Amniotic epithelial cell (primary cell): ENCODE measurements at places on chromosomes 5 and 9.
A peak's percentile ranks its signal among the peaks of the same experiment; 100 is the strongest.

GRCh38 chr5:158759283-158759682 is 340.4 kb downstream of the EBF1 start:
- no peak for DNase-seq

DNA sequence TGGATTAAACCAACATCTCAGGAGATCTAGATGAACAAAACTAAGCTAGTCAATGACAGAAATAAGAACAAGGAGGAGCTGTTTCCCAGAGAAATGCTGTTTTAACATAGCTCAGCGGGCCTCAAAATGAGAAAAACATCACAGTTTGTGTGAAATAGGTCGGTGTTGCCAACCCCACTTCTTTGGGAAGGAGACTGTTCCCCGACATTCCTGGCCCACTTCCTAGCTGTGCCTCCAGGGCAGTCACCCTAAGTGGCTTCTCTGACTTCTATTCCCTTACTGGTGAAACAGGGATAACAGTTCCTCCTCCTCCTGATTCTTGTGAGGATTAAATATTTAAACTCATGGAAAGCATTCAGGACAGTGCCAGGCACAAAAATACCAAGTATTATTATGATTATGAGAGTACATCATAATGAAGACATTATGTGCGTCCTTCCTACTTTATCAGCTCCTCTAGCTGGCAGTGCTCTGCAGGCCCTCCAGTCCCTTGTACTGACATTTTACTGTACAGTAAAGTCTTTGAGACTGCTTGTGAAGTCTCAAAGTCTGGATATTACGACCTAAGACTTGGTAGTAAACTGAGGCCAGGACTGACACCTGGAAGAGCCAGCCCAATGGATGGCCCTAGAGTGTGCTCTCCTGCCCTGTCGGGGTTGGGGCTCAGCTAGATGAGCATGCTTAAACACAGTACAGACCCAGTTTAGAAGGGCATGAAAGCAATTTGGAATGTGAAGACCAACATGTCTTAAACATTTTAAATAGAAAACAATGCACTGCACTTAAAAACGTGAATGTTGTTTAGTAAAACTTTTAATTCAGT is 7.3 kb downstream of the ISCA1 start:
- DNase-seq, result no peak

- DNase-seq, result no peak
Observed at GRCh38 chr5:10505517-10506095, 58.3 kb upstream of the ANKRD33B start.

DNA sequence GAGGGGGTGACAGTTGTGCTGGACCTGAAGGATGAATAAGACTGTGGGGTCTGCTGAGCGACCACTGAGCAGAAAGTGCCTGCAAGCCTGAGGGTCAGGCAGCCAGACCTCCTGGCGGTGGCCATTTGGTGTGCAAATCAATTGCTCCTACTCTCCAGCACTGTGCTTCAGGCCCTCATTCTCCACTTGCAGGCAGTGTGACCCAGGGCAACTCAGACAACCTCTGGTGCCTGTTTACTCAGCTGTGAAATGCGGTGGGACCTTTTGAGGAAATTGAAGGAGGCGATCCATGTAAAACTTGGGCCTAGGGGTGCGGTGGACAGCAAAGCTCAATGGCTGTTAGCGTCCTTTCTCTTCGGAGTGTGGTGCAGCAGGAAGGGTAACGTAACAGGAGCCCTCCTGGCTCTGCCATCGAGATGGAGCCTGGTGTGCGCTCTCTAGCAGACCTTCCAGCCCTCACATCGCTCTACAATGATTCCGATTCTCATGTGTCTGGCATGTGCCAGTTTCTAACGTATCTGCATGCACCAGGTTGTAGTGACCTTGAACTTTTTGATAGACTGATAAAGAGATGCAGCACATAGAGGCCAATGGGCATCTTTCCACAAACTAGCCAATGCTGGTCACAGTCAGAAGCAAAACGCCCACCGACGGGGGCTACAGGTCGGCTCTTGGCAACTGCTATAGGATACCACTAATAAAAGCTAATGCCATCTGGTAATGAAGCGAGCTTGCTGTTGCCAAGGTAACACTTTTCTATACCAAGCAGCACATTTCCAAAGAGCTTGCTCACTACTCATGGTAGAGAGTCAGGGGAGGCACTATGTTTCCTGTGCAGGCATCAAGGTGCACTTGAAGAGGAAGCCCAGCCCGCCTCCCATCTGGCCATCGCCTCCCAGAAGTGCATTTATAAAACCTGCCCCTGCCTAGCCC is 159.7 kb upstream of the RAPGEF1 start:
- DNase-seq, result no peak

DNA sequence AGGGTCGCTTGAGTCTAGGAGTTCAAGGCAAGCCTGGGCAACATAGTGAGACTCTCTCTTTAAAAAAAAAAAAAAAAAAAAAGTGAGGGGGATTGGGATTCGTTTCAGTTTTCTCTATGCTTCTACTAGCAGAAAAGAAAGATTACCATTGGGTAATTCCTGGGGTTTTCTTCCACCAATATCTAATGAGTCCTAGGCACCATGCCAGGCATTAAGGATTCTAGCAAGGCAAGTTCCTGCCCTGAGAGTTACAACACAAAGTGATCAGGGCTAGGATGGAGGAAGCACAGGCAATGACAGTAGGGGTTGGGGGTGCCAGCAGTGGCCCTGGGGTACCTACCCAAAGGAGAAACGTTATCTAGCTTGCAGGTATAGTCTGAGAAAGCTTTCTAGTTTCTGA is 90.8 kb downstream of the PCDH1 start:
- peak; percentile 16 for DNase-seq

GRCh38 chr9:134167530-134167931 is 3.2 kb upstream of the RNU6ATAC start:
- no peak for DNase-seq

GRCh38 chr9:134443174-134444037 is 117.2 kb downstream of the RXRA start:
- peak; percentile 86 for DNase-seq

DNA sequence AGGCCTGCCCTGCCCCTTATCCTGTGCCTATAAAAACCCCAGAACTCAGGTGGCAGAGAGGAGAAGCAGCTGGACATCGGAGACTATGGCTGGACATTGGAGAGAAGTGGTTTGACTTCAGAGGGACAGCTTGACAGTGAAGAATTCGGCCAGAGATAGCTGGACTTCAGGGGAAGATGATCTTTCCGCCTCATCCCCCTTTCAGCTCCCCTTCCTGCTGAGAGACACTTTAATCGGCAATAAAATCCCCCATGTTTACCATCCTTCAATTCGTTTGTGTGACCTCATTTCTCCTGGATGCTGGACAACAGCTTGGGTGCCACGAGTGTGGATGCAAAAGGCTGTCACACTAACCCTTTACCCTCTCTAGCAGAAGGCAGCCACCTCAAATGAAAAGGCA is 134.1 kb upstream of the TUT7 start:
- DNase-seq, result no peak

DNA sequence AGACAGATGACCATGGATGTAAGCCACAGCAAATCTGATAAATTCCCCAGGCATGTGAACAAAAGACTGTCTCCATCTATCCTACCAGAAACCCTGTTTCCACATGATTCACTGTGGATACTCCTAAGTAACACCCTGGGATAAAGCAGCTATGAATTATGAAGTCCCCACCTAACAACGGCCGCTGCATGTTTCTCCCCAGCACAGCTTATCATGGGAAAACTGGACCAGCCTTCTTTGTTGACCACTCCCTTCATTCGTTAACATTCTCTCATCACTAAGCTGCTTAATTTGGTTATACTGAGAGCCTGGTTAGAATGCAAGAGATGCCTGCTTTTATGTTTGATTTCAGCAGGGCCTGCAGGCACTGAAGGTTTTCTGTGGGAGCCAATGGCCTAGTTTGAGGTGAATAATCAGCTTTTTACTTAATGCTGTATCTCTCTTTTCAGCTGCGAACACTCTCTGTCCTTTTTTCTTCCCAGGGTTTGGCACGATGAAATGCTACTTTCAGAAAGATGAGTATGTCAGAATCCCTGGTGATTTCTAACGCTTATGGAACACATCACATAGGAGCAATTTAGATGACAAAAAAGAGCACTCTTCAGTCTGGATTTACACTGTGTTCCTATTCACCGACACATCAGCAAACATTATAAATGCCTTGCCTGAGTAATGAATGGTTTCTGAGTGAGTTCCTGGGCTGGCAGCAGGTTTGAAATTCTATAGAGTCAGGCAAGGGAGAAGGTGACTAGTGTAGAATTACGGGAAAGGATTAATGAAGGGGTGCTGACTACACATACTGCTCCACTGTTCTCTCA is 318.4 kb upstream of the ZNF608 start:
- peak; percentile 78 for DNase-seq

DNA sequence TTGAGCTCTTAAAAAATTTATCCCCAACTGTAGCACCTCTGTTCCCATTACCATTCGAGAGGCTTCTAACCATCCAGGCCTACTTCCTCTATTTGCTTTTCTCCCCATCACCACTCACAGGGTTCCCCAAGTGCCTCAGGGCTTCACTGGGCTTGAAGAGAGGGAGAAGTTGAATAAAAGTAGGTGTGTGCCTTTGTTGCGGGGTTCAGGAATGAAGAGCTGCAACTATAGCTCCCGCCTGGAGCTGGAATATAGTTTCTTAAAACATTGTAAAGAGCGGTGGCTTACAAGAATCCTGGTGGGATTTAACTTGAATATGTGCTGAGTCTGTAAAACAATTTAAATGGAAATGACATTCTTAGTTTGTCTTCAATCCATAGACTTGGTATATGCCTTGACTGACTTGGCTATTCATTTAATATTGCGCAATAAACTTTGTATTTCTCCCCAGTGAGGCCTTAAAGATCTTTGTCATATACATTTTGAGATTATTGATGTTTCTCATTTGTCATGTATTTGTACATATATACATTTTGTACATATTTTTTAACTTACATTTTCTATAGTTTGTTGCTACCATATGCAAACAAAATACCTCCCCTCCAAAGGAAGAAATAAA is 7.2 kb downstream of the ENTREP1 start:
- no peak for DNase-seq

- DNase-seq, result no peak
Observed at GRCh38 chr5:72407541-72407940, 87.4 kb downstream of the PTCD2 start.

DNA sequence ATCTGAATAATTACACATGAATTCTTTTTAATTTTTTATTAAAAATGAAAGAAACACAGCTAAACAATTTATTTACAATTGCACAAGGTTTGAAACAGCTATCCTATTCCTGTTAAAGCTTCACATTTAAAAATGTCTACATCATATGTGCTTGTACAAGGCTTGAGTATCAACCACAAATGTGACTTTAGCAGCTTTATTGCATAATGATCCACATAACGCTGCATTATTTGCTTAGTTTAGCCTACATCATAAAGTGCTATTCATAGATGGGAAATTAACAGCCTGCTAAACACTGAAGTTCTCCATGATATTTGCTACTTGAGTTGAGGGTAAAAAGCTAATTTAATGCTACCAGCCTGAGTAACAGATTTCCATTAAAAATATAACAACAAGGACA is 45.0 kb downstream of the TRIM36 start:
- peak; percentile 3 for DNase-seq

DNA sequence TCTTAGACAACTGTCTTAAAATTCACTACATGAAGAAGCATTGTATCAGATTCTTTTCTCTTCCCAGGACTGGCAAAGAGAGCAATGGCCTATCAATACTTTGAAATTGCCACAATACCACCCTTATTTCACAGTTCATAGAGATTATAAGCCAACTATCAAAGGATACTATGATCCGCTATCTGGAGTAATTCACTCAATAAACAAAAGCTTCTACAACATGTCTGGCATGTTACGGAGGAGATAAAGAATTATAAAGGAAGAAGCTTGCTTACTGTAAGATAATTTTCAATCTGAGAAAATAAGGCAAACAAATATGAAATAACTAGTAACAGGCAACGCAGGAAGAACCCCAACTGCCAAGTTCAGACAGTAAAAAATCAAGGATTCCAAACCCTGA is 114.8 kb downstream of the GNAQ start:
- no peak for DNase-seq
